Astrocyte of the cerebellum (primary cell): ENCODE measurements at places on chromosomes 13 and 19.

DNA sequence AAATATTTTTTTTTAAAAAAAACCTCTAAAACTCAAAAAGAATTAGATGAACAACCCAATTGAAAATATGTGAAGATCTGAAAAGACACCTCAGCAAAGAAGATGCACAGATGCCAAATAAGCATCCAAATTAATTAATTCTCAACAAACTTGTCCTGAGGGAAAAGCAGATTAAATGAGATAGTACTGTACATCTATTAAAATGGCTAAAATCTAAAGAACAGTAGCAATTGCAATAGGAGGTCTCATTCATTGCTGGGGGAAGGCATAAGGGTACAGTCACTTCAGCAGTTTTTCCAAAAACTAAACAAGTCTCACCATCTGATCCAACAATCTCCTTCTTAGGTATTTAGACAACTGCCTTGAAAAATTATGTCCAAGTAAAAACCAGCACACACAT lies 22.0 kb downstream of the PLPP2 start:
- DNase-seq, result no peak

DNA sequence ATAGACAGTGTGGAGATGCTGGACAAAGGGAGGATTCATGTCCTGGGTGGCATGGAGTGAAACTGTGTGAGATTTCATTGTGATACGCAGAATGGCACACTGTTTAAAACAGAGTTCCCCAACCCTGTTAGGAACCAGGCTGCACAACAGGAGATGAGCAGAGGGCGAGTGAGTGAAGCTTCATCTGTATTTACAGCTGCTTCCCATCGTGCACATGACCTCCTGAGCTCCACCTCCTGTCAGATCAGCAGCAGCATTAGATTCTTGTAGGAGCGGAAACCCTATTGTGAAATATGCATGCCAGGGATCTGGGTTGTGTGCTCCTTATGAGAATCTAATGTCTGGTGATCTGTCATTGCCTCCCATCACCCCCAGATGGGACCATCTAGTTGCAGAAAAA lies 72.5 kb downstream of the RAP2A start:
- DNase-seq, result no peak

DNA sequence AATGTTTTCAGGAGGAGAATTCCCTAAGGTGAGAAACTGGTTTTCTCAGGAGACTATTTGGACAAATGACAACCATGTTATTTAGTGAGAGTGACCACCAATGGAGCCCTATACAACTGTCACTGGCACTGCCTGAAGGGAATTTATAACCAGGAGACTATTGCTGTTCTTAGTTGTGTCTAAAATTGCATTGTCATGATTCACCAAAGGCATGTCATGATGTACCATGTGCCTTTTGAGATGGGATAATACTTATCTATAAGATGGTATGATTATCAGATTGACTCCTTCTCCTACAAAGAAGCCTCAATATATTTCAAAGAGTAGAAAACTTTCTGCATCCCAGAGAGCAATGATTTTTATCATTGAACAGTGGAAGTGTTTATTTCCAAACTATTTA lies 739.4 kb upstream of the GPC6 start:
- DNase-seq, result no peak

DNA sequence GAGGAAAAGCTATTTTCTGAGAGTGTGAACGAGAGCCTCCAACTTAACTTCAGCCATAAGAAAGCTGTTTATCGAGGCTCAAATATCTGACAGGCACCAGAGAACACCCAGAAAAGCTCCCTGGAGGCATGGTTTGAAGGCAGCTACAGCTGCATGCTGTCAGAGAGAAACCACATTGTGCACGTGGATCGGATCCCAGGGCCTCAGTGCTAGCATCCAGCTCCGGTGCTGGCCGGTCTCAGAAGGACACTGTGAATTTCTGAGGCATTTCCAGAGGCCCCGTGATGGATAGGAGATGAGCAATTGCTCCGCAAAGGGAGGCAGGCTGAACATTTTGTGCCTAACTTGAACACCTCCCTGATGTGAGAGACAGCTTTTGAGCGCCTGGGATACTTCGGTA lies 315.7 kb downstream of the FGF9 start:
- DNase-seq, result no peak

- DNase-seq, result no peak
Measured at GRCh38 chr19:37333457-37333856, 37.4 kb upstream of the ZNF527 start.
